ENCODE measurements at places on chromosomes 3 and 15. TPM values are rescaled to one million over a fixed set of nuclear protein-coding genes. Genes with fewer than 3 reads are reported as not detected.

ITIH1 gene
- total RNA-seq: not detected

GOLGA8M gene
- under 0.01 TPM for total RNA-seq

SV2B gene
- not detected for total RNA-seq

FBXW12 gene
- total RNA-seq: not detected

ZMYND10 gene
- total RNA-seq: 2.9 TPM

TOMM70 gene
- total RNA-seq: 57.8 TPM

GRIP2 gene
- 1.4 TPM for total RNA-seq

KCNAB1 gene
- total RNA-seq: 0.36 TPM

SLC22A14 gene
- total RNA-seq: 0.29 TPM

Measured in osteoblast (primary cell).